ENCODE measurements at places on chromosomes 1 and 21. TPM values are rescaled to one million over a fixed set of nuclear protein-coding genes. Genes with fewer than 3 reads are reported as not detected.
A peak's percentile ranks its signal among the peaks of the same experiment; 100 is the strongest.

GRCh38 chr1:235073331-235073967, 55.2 kb downstream of the TOMM20 start:
- peak; percentile 71 for DNase-seq

DNA sequence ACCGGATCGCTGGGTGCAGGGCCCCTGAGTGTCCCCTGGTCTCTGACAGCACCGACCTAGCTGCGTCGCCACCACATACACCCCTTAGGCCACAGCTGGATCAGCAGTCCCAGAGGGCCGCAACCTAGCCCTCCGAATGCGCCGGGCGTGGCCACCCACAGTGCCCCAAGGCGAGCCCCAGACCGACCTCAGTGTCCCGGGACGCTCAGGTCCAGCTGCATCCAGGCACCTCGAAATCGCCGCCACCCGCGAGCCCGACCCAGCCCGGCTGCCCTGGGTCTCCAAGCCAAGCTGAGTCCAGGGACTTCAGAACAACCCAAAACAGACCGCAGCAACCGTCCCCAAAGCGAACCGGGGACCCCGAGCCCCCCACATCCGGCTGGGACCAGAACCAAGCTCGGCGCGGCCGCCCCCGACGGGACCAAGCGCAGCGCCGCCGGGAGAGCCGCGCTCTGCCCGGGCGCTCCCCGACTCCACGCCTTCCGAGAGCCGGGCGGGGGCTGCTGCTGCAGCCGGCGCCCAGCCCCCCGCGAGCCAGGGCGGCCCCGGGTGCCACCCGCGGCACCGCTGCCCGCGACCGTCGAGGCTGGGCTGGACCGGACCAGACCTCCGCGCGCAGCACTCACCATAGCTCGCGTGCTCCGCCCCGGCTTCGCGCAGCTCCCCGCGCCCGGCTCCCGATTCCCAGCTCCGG, 54.6 kb upstream of the ECE1 start:
- DNase-seq, result peak; percentile 50

GRCh38 chr1:7896994-7897393, 43.6 kb downstream of the TNFRSF9 start:
- DNase-seq, result no peak

- no peak for DNase-seq
Observed at GRCh38 chr1:212451416-212452322, 18.9 kb downstream of the NENF start.

DNA sequence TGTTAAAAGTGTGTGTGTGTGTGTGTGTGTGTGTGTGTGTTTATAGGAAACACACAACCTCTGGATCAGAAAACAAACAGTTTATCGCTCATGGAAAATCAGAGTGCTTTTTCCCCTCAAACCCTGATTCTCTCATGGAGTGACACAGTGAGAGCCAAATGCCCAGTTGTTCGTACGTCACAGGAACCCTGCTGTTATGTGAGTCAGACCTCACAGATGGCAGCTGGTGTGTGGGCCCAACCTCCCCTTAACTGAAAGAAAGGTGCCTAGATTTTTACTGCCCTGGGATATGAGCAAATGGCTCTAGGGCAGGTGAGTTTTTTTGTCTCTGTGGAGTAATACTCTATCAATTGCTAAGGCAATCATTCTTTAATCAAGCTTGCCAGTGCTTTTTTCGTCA, 1788.1 kb downstream of the BRINP3 start:
- no peak for DNase-seq

GRCh38 chr21:31235671-31236450, 108.2 kb downstream of the TIAM1 start:
- no peak for DNase-seq

DNA sequence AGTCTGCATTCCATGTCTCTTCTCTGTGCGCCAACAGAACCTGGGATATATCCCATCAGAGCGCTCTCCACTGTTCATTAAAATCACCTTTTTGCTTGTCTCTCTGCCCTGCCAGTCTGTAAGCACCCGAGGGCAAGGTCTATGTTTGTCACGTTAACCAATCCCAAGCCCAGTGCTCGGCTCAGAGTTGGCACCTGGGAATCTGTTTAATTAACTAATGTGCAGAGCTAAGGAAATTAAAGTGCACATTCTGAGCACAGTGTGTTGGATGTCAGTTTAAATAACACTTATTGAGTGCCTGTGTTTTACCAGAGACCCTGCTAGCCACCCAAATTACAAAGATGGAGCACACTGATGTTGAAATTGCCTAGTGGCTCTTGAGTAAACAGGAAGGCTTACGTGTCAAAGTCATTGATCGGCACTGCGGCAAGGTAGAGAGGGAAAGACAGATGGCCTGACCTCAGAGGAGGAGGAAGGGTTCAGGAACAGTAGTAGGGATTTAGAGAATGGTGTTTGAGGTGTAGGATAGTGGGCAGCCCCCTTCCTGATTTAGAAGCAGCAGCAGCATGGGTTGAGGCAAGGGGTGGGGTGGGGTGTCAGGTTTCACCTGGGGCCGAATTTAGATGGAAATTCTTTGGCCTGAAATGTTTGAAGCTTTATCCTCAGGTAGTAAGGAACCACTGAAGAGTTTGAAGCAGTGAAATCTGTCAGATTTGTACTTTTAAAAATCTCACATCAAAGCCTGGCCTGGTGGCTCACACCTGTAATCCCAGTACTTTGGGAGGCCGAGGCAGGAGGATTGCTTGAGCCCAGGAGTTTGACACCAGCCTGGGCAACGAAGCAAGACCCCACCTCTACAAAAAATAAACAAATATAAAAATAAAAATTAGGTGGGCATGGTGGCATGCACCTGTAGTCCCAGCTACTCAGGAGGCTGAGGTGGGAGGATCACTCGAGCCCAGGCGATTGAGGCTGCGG, 7.7 kb downstream of the ARMH1 start:
- DNase-seq, result no peak

- DNase-seq, result peak; percentile 58
Observed at GRCh38 chr1:147496571-147497210, 44.6 kb upstream of the BCL9 start.

RPL11 gene
- total RNA-seq, result 570 TPM

THEMIS2 gene
- total RNA-seq, result 9.4 TPM

SLC5A3 gene
- 5.1 TPM for total RNA-seq

CD244 gene
- 0.48 TPM for total RNA-seq

OR2T29 gene
- not detected for total RNA-seq

CD52 gene
- 4.4 TPM for total RNA-seq
